AG09319 (cell line): ENCODE measurements at places on chromosomes 5 and 9.

DNA sequence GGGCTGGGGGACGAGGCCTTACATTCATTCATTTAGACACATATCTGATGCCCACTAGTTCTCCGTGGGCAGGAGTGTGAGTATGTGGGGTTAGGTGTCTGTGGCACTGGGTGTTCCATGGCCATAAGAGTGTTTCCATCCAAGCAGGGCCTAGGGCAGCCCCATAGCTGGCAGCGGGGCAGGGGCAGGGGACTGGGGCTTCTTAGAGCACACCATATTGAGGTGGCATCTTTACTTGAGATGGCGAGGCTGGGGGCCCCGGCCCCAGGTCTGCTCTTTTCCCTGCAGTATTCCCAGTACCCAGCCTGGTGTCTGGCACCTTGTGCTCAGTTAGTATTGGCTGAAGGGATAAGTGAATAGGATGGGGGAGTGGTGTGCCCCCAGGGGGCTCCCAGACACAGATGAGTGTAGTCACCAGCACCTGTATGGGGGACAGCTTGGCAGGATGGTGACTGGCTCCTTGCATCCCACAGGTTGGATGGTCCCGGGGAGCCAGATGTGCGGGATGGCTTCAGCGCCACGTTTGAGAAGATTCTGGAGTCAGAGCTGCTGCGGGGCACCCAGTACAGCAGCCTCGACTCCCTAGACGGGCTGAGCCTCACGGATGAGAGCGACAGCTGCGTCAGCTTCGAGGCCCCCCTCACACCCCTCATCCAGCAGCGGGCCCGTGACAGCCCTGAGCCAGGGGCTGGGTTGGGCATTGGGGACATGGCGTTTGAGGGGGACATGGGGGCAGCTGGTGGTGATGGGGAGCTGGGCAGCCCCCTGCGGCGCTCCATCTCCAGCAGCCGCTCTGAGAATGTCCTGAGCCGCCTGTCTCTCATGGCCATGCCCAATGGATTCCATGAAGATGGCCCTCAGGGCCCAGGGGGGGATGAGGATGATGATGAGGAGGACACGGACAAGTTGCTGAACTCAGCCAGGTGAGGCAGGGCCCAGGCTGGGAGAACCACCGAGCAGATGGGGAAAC, 17.5 kb downstream of the PSD2 start:
- DNase-seq, result no peak

GRCh38 chr5:61289669-61290306, 42.3 kb upstream of the ZSWIM6 start:
- no peak for DNase-seq

DNA sequence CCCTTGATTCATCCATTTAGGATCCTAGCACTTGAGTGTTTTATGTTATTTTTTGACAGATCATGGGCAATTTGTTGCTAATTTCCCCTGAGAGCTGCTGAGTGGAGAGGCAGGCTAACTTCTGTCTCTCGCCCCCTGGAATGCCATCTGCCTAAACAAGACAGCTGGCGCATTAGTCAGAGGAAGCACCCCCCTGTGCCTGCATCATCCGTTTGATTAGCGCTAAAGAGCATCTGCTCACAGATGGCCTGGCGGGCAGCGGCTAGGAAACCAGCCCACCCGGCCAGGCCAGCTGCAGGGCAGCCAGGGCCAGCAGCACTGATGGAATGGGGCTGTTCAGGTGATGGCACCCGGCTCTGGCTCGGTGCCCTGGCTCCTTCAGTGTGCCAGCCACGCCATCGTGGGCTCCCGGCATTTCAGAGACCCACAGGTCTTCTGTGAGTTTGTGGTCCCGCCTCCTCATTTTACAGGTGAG, 22.9 kb upstream of the ASS1 start:
- DNase-seq, result no peak

- peak; percentile 55 for DNase-seq
These were observed 29.5 kb downstream of the MTAP start for GRCh38 chr9:21831841-21832509.

DNA sequence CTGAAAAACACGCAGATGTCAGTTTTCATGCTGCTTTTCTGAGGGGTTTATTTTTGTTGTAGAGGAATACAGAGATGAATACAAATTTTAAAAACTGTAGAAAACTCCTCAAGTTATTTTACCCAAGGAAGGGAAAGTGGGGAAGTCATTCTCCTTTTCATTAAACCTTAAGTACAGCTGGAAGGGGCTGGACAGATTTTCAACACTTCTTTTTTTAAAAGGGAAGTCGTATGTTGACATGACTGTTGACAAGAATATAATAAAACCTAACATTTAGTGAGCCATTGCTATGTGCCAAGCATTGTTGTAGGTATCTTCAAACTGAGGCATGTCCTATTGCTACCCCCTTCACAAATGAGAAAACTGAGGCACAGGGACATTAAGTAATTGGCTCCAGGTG, 235.7 kb upstream of the ELL2 start:
- DNase-seq, result no peak

DNA sequence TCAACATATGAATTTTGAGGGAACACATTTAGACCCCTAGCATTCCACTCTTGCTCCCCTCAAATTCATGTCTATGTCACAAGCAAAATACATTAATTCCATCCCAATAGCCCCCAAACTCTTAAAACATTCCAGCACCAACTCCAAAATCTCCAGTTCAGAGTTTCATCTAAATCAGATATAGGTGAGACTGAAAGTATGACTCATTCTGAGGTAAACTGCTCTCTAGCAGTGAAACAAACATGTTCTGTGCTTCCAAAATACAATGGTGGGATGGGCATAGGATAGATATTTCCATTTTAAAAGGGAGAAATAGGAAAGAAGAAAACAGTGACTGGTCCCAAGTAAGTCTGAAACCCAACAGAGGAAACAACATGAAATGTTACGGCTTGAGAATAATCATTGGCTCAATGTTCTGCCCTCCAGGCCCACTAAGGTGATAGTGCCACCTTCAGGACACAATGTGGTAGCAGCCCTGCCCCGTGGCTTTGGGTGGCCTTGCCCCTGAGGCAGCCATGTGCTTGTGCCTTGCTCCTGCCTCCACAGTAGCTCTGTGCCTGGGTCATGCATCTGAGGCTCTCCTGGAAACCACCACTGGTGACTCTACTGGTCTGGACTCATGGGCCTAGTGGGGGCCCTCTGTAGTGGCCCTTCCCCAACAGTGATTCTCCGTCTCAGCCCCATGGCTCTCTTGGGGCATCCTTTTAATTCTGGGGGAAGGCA, 36.4 kb upstream of the IPPK start:
- DNase-seq, result no peak

- no peak for DNase-seq
These were observed 32.4 kb downstream of the CDC42SE2 start for GRCh38 chr5:131296213-131296672.

- no peak for DNase-seq
These were observed 109.1 kb upstream of the SPATA31D4 start for GRCh38 chr9:81819155-81819554.

- no peak for DNase-seq
These were observed 2.4 kb upstream of the GLT6D1 start for GRCh38 chr9:135641745-135642144.

GRCh38 chr5:163735069-163735468, 229.7 kb downstream of the MAT2B start:
- DNase-seq, result no peak

- DNase-seq, result no peak
These were observed 669.7 kb downstream of the MAT2B start for GRCh38 chr5:164175083-164175482.

GRCh38 chr5:21070858-21071257, 1082.9 kb upstream of the CDH18 start:
- DNase-seq, result no peak

DNA sequence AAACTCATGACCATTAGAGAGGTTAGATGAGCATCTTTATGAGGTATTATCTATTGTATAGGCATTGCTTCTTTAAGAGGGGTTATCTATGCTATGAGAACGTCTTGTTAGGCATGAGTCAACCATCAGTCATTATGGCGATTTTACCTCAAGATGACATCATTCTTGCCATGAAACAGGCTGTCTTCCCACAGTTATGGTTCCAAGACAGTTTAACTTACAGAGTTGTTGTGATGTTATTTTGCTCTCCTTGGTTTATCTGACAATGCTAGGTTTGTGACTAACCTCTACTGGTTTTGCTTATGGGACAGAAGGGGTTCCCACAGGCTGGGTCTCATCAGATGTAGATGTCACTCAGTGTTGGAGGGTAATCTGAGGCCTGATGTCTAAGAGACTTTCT, 1864.7 kb upstream of the ACO1 start:
- no peak for DNase-seq

DNA sequence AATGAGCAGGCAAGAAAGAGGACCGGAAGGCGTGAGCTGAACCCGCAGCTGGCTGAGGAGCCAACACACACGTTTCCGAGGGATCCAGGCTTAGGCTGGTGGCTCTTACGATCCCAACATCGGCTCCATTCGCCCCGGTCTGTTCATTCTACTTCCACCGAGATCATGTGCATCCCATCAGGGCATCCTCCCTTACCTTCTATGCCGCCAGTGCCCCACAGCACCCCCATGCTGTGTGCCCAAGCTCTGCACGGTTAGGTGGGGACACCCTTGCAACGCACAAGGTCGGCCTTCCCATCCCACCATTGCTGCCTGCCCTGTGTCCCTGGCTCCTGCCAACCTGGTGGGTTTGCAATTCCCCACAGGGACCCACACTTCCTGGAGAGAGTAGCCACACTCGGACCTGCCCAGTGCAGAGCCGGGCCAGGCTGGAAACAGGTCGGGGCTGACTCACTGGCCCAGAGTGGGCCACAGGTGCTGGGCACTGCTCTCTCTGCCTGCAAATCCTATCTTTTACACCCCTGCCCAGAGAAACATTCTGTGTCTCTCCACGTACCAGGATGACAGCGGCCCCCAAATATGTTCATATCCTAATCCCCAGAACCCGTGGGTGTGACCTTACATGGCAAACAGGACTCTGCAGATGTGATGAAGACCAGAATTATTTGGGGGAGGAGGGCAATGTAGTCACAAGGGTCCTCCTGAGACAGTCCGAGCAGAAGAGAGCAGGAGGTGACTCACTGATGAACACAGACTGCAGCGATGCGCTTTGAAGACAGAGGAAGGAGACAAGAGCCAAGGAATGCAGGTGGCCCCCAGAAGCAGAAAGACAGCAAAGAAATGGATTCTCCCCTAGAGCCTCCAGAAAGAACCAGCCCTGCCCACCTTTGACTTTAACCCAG, 182.2 kb downstream of the AUH start:
- DNase-seq, result no peak

- DNase-seq, result no peak
These were observed 992 bp downstream of the SPACA9 start for GRCh38 chr9:132879457-132880323.

DNA sequence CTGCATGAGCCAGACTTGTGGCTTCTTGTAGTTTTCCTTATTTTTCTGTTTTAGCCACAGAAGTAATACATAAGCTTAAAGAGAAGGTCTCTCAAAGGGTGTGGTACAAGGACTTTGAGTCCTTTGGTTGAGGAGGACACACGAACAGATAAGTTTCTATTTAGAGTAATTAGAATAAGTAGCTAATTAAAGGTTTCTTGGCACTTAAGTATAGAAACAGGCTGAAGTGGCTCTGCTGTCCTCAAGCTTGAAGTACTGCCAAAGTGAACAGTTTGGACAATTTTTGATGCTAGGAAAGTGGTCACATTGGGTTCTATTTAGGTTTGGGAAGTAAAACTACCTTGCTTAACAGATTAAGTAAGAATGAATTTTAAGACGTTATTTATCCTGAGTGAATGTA, 278.3 kb upstream of the MPDZ start:
- no peak for DNase-seq

- DNase-seq, result peak; percentile 46
These were observed 190.1 kb downstream of the NR3C1 start for GRCh38 chr5:143213231-143213850.

DNA sequence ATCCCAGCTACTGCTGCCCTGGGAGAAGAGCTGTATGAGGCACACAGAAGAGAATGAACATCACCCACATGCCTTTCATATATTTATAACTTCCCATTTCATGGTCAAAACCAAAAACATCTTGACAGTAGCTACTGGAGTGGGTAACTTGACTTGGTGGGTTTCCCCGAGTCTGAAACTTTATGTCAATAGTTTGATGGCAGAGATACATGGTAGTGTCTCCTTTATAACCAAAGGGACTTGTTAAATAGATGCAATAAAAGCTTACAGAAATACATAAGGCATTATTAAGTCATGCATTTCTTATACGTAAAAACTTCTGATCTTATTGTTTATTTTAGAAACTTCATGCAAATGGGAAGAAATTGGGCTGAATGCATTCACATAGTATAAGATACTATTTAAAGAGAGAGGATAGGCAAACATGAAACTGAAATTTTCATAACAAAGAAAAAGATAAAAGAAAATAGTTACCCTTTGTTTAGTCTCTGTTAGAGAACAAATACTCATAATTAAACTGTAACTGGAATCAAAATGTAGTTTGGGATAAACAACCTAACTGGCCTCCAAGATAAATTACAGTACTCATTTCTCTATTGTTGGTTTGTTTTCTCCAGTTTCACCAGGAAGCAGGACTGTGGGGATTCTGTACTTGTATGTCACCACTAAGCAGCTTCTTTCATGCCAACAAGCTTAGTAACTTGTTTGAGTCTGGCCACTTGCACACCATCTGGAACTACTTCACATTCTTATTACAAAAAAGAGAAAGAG, 459.3 kb upstream of the MEF2C start:
- peak; percentile 71 for DNase-seq

- DNase-seq, result no peak
These were observed 791.2 kb downstream of the MAT2B start for GRCh38 chr5:164296603-164297080.

GRCh38 chr5:103119070-103119764, 721 bp downstream of the GIN1 start:
- DNase-seq, result no peak

DNA sequence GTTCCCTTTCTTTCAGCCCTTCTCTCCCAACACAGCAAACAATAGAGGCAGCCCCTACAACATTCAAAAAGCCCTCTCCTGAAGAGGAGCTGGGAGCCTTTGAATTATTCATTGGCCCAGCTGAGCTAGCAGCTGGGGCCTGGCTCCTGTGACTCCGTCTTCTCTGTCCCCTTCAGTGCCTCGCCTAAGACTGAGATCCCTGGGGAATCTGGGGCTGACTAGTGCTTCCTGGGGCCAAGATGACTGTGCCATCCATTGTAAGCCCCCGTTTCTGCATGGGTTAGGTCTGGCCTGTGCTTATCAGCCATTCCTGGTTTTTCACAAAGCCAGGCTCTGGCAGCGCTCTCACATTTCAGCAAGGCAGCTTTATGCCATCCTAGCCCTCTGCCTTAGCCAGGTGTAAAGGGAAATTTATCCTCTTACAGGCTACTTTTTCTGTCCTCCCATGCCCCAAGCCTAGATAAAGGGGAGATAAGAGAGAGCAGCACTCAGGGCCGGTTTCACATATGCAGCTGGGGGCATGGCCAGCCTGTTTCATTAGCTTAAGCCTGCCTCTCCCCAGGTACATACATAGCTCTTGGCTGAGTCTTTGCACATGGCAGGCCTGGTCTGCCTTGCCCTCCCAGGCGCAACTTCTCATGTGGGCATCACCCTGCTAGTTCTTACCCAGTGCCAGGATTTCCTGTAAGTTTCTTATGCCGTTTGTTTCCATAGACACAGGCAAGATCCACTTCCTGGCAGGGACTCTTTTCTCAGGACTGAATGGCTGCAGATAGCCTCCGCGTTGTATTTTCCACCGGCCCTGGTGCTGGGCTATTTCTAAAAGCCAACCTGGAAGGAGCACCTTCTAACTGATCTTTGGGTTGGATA, 15.8 kb downstream of the PTPA start:
- DNase-seq, result no peak

GRCh38 chr5:65161655-65162054, 320.1 kb downstream of the ADAMTS6 start:
- DNase-seq, result no peak
